ENCODE measurements at places on chromosomes 2 and 18.

GRCh38 chr18:9201224-9201623 is 64.6 kb downstream of the ANKRD12 start:
- no peak for DNase-seq

- no peak for DNase-seq
These were observed 134.7 kb upstream of the MGAT5 start for GRCh38 chr2:134119117-134119712.

DNA sequence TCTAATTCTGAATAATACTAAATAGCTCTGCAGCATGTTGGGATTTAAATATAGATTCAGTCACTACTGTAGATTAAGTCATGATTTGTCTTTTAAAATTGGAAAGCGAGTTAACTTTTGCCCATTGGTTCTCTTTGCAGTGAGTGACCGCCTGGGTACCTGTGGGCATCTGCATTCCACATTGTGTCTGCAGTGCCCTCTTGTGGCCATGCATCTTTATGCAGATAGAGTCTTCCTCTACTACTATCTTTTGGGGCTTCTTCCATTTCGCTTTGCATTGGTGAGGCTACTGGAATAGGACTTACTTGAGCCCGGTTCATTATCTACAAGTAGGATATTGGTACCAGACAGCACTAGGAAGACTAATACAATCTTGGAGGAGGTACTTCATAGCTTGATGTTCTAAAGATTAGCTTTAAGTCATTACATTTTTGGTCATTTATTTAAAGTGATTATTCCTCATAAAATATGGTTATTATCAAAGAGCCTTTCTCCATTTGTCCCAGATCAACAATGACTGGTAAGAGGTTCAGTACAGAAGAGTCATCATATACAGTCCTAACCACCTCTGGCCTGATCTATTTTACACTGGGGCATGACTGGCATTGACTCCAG is 203.0 kb downstream of the SOCS6 start:
- no peak for DNase-seq

- DNase-seq: no peak
These were observed 601 bp upstream of the ANO7 start for GRCh38 chr2:241187918-241188234.

DNA sequence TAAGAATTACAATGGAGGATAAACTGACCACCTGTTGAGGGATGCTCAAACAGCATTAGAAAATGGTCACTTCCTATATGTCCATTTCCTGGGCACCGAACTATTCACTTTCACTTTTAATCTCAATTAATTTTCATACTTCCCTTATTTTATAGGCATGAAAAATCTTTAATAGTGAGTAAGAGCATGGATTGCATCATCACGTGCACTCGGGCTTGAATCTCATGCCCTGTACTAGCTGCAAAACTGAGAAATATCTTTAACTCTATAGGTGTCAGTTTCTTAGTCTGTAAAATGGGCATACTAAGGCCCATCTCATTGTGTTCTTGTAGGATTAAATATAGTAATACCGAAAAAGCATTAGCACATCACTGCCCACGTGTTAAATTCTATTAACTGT is 183.9 kb upstream of the FIGN start:
- DNase-seq: no peak

DNA sequence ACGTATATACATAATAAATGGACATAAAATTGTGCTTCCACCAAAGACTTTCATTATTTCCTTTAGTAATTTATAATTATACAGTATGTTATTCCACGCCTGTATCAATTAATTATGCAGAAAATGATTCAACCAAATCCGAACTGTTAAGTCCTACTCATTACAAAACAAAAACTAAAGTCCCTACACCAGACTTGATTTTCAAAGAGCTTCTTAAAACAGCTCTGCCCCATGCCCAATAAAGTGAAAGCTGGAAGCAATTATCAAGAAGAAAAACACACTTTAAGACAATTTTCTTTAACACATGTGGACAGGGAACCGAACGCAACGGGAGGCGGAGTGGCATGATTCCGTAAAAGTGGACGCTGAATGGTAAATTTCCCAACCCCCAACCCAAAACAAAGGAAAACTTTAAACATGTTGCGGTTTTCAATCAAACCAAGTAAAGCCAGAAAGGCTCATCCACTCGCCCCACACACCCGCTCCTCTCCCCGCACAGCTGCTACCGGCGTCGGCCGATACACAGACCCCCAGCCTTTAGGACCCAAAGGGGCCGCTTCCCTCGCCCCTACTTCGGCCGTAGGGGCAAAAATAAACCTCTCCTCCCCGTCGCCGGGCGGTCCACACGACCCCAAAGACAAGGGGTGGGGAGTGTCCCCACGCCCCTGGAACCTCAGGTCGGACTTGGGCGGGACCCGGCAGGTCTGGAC is 705 bp downstream of the YES1 start:
- DNase-seq: no peak

DNA sequence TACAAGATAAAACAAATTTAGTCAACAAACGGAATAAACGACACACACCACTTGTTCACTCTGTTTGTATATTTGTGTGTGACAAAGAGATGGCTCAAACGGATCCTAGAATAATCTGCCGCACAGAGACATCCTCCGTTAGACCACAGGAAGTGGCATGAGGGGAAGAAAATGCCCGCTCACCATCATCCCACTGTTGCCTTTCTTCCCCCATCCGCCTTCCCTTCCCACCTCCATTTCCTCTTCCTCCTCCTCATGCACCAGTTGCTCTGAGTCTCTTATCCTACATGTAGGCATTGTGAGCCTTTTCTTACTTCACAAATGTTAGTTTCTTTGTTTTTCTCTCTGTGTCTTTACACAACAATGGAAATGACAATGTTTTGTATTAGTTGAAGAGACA is 228.5 kb upstream of the SMIM21 start:
- no peak for DNase-seq

GRCh38 chr2:77479395-77479794 is 42.8 kb downstream of the LRRTM4 start:
- no peak for DNase-seq

DNA sequence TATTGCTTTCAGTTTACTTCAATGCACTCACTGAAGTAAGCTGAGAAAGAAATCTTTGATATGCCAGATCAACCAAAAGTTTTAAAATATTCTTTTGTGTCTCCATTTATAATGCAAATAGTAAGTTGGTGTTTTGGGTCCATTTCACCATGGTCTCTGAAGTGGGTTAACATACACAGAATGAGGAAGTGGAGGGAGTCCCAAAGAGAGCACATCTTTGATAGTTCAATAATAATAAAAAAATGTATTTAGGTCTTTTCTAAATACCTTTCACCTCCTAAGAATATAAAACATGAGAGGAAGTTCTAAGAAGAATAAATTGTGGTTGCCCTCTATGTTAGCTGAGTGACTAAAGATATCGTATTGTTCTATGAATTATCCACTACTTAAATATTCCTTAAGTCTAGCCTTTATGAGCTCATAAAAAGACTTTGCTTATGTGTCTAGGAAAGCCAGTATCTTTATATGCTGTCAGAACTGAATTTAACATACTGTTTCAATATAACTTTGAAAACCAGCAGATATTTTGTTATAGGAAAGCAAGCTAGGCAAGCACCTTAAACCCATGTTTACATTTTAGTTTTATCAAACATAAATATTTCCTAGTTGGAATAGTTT is 148.7 kb upstream of the ZEB2 start:
- DNase-seq: no peak

GRCh38 chr2:112960230-112960825 is 17.5 kb upstream of the IL36G start:
- no peak for DNase-seq

- no peak for DNase-seq
These were observed 1165.5 kb upstream of the SLC39A10 start for GRCh38 chr2:194491409-194492115.

GRCh38 chr2:27891673-27892105 is 1.2 kb downstream of the BABAM2 start:
- no peak for DNase-seq

DNA sequence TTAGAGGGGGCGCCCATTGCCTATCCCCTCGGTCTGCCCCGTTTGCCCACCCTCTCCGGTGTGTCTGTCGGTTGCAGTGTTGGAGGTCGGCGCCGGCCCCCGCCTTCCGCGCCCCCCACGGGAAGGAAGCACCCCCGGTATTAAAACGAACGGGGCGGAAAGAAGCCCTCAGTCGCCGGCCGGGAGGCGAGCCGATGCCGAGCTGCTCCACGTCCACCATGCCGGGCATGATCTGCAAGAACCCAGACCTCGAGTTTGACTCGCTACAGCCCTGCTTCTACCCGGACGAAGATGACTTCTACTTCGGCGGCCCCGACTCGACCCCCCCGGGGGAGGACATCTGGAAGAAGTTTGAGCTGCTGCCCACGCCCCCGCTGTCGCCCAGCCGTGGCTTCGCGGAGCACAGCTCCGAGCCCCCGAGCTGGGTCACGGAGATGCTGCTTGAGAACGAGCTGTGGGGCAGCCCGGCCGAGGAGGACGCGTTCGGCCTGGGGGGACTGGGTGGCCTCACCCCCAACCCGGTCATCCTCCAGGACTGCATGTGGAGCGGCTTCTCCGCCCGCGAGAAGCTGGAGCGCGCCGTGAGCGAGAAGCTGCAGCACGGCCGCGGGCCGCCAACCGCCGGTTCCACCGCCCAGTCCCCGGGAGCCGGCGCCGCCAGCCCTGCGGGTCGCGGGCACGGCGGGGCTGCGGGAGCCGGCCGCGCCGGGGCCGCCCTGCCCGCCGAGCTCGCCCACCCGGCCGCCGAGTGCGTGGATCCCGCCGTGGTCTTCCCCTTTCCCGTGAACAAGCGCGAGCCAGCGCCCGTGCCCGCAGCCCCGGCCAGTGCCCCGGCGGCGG is 1.7 kb downstream of the MYCN start:
- peak; percentile 53 for DNase-seq

DNA sequence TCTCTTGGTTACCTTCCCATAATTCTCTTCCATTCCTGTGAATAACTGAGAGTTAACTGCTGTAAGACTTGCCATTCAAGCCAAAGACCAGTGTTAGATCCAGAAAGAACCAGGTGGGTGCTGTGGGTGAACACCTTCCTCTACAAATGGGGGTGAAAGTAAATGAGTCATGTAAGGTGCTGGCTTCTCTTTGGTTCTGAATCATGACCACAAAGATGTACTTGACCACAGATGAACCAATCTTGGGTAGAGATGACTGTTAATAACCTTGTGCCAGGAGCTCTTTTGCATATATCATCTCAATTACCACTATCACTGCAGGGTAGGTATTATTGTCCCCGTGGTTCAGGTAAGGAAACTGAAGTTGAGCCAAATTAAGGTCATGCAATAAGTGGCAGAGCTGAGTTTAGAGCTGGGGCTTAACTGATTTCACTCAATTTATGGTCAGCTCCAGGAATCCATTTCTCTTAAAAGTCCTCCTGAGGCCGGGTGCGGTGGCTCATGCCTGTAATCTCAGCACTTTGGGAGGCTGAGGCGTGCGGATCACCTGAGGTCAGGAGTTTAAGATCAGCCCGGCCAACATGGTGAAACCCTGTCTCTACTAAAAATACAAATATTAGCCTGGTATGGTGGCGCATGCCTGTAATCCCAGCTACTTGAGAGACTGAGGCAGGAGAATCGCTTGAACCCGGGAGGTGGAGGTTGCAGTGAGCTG is 244.9 kb upstream of the CXCR4 start:
- DNase-seq: no peak

GRCh38 chr2:203683932-203684556 is 22.4 kb upstream of the CD28 start:
- DNase-seq: no peak

DNA sequence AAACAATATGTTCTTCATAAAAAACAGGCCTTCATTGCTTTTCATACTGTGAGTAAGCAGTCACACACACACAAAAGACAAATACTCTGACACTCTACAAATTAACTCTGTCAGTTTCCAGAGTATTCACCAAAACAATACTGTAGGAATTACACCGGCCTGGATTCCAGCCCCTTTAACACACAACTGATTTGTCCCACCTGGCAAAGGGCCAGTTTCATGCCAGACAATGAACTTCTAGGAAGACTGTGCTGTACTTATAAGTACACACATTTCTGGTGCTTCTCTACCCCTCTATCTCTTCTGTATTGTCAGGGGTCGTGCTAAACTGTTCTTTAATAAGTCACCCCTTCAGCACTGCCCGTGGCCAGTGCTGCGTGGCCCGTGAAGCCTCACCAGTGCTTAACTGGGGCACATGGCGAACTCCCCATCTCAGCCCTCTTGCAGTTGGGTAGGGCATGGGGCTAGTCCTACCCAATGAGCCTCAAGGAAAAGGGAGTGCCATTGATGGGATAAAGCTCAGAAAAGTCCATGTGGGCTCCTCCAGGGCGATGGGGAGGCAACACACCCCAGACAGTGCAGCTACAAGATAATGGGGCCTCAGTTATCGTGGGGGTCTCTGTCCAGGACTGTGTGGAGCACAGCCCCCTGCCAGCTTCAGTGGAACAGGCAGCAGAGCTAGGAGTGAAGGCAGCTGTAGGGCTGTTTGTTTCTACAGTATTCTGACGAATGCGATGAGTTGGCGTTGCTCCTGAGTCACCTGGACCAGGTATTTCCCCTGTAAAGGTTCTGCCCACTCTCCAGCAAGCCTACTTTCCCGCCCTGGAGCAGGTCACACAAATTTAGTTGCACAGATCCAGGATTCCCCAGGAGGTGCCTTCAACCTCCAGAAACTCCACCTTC is 99.0 kb downstream of the SP3 start:
- no peak for DNase-seq

DNA sequence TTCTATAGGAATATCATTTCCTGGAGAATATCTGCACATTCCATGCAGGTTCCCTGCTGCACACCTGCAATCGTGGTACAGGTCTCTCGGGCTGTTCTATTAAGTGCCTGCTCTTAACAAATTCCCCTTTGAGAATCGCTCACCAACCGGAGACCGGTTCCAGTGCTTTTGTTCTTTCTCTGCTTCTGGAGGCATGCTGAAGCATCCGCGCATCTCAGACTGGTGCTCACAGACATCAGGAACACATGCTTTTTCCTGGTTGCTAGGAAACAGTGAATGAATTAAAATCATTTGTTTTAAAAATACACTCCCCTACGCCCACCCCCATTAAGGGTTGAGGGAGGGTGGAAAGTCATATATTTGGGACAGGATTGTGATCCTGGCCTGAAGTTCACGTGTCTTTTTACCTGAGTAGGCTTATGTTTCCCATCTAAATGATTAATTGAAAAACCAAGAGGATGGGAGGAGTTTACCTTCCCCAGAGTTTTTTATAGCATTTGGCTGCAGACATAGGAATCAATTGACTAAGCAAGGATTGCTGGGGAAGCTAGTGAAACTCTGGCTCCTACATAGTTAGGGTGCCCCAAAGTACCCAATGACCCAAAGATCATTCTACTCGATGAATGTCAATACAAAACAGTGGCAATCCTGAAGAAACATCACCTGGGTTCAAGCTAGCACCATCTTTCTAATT is at the start of gene C2orf80:
Gene C2orf80 (minus strand): TSS at position 221 of the 694 bp plus-strand sequence. CDS start 3,044 bp downstream, outside the sequence.
- DNase-seq: no peak

- no peak for DNase-seq
These were observed 18.0 kb downstream of the ARID5A start for GRCh38 chr2:96554293-96555145.

GRCh38 chr2:64344999-64345576 is 108.9 kb upstream of the LGALSL start:
- no peak for DNase-seq

DNA sequence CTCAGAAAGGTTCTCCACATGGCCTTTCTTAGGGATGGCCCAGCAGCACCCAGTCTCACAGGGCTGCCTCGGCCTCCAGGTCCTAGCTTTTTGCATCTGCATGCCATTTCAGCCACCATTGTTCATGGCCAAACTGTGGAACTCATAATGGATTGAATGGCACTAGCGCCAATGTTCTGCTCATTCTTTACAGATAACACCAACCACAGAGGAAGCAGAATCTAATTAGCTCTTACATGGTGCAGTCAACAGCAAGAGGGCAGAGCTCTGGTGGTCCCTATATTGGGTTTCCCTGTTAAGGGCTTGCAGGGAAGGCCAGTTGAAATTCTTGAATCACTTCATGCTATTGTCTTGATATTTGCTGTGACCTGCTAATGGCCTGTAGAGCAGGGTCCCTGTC is 45.6 kb downstream of the ARL4C start:
- DNase-seq: no peak
